ENCODE measurements at places on chromosomes 3 and 15. TPM values are rescaled to one million over a fixed set of nuclear protein-coding genes. Genes with fewer than 3 reads are reported as not detected.

Gene FOXB1
- not detected for total RNA-seq

Gene TRAK1
- 81.2 TPM for total RNA-seq

GRCh38 chr3:184174646-184175492 lies at the start of gene AP2M1:
Gene AP2M1, plus strand, starts transcription at chr3:184174855. Its CDS starts 2,139 bp downstream, at chr3:184176994.
- peak; percentile 97 for DNase-seq

DNA sequence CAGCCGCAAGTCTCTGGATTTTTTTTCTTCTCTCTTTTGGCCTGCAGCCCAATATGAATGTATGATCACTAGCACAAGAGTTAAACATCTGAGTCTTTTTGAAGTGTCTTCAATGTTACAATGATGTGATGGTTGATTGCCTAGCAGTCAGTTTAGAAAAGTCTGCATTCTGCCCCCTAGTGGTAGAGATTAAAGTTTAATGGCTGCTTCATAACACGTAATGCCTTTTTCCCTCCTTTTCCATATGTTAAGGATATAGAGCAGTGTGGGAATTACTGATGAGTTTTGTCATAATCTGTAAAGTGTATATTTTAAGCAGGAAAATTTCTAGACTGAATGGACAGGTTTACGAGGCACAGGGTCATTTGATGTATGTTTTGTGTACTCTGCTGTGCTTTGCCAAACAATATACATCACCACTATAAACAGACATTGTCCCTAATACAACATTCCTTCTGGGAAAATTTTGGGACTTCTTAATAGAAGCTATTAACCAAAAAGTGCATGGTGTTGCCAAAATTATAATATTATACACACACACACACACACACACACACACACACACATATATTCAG lies 1038.5 kb upstream of the NR2F2 start:
- no peak for DNase-seq

DNA sequence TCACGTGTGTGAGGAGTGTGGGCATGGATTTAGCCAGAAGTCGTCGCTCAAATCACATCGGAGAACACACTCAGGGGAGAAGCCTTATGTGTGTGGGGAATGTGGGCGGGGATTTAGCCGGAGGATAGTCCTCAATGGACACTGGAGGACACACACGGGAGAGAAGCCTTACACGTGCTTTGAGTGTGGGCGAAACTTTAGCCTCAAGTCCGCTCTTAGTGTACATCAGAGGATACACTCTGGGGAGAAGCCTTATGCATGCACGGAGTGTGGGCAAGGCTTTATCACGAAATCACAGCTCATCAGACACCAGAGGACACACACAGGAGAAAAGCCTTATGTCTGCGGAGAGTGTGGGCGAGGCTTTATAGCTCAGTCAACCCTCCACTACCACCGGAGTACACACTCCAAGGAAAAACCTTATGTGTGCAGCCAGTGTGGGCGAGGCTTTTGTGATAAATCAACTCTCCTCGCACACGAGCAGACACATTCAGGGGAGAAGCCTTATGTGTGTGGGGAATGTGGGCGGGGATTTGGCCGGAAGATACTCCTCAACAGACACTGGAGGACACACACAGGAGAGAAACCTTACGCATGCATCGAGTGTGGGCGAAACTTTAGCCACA lies 28.1 kb downstream of the ZNF589 start:
- DNase-seq: peak; percentile 52

DNA sequence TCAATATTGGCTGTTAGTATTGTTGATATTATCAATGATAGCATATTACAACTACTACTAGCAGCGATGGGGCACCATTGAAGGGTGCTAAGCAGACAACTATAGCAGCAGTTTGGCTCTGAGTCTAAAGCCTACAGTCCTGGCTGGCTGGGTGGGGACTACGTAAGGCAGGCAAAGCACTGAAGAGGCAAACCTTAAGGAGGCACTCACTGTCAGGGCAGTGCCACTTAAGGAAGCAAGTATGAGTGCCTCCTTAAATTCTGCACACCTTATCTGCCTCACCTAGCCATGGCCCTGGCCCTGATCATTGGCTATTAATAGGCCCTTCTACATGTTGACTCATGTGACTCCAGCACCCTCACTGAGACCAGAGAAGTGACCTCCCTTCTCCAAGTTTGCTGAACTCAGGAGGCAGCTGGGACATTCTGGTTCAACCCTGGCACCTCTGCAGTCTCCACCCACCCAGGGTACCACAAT lies 20.6 kb downstream of the CDCP1 start:
- no peak for DNase-seq

Measured in left colon (tissue), 2 donors.